Right renal pelvis (tissue), 4 donors: ENCODE measurements at places on chromosomes 2 and 18.

- no peak for DNase-seq
These were observed 3.3 kb downstream of the CLUL1 start for GRCh38 chr18:600107-600506.

DNA sequence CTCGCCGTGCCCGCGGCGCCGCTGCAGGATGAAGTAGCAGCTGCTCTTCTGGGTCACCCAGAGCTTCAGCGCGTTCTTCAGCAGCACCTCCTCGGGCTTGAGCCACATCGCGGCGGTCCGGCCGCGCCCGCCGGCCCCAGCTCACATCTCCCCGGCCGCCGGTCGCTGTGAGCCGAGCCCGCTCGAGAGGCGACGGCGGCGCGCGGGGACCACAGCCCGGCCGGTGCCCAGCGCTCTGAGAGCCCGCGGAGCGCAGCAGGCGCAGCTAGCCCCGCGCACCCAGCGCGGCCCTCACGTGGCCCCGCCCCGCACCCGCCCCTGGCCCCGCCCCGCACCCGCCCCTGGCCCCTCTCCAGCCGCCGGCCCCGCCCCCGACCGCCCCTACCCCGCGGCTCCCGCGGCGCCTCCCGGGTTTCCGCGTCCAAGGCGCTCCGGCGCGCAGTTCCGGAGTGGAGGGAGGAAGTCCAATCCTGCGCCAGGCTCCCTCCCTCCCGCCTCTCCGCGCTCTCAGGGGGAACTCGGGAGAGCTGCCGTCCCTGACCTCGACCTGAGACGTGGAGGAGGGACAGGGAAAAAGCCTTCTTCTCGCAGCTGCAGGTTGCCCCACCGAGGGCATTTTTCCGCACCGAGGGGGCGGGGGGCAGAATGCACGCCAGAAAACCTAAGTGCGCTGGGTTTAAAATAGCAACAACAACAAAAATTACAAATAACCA, at the start of gene TBC1D8:
Gene TBC1D8, minus strand, starts transcription at position 237 of the 713 bp plus-strand sequence. Its CDS starts 129 bp downstream, at position 108.
- peak; percentile 70 for DNase-seq

DNA sequence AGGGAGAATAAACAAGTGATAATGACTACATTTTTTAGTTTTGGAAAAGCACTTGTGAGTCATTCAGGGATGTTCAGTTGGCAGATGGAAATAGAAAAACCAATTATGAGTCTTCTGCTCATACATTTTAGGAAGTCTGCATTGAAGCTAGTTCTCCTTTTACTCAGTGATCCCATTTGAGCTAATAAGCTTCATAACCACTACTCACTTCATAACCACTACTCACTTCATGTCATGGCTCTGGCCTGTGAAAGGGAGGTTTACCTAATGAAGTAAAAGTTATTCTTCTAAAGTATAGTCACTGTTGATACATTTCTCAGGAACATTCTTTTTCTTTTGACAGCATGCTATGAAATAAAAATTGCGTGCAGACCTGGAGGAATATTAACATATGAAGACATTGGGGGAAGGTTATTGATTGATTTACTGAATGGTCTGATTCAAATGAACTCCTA, 948.7 kb downstream of the TSN start:
- DNase-seq, result no peak

DNA sequence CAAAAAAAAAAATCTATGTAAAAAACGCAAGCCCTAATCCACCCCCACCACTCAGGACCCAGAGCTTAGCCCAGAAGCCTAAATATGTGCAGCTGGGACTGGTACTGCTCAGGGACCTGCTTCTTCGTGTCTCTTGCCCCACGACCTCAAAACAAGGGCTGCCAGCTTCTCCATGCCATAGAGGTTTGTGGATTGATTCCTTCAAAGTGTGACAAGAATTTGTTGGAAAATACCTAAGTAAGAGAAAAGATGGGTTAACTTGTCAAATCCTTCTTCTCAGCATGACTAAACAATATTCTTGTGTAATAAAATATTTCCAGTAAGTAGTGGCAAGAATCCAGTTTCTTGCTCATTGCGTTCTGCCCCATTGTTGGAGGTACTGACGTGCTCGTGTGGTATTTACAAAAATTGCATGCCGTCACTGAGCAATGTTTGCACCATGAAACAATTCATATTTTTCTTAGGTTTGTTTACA, 825 bp upstream of the SCYGR1 start:
- no peak for DNase-seq

GRCh38 chr2:120596990-120597594, 138.6 kb upstream of the GLI2 start:
- DNase-seq, result no peak
